ENCODE measurements at places on chromosomes 6 and 20.

DNA sequence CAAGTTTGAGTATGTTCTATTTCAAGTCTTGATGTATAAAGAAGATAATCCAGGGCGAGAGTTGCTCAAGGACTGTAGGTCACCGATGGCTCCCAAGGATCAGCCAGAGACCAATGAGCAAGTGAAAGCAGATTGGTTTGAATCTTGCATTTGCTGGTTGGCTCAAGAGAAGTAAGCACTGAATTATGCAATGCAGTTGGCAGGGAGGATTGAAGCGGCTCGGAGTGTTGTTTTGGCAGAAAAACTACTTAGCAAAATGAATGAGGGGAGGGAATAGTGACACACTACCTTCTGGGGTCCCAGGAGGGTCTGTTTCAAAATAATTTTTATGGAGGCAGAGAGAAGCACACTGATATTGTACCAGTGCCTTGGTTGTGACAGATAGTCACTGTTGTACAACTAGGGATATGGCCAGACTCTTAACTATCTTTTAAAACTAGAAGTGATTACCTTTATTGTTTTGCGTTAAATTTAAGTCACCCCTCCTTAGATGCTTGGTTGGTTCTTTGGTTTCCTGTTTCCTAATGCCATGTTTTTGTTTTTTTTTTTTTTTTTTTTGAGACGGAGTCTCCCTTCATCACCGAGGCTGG, 15.7 kb downstream of the SASH1 start:
- DNase-seq, result no peak

DNA sequence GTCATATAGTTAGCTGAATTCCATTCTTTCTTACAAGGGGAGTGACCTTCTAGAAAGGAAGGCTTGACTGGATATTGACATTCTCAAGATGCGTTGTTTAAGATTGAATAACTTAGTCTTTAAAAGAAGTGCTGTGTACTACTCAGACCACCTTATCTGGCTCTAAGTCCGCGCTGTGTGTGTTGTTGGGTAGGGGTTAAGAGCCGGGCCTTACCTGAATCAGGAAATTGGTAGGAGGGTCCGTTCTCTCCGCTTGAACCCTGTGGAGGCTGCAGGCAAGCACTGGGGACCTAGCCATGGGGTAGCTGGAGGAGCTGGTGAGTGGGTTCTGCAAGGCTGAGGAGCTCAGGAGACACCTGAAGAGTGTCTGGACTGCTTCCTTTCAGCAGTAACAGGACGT, 9.0 kb upstream of the SCML4 start:
- no peak for DNase-seq

GRCh38 chr6:6812427-6812826, 223.9 kb downstream of the LY86 start:
- DNase-seq, result no peak

- DNase-seq, result peak; percentile 74
These were observed 37.1 kb upstream of the NCOA3 start for GRCh38 chr20:47464380-47465101.

DNA sequence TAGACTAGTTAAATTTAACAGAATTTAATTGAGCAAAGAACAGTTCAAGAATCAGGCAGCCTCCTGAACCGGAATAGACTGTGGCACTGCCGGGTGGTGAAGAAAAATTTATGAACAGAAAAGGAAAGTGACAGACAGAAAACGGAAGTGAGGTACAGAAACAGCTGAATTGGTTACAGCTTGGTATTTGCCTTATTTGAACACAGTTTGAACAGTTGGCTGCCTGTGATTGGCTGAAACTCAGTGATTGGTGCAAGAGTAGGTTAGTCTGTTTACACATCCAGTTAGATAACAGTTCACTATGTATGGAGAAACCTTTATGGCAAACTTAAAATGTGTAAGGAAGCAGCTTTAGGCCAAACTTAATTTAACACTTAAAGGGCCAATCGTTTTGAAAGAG, 116.0 kb upstream of the CITED2 start:
- DNase-seq, result no peak

DNA sequence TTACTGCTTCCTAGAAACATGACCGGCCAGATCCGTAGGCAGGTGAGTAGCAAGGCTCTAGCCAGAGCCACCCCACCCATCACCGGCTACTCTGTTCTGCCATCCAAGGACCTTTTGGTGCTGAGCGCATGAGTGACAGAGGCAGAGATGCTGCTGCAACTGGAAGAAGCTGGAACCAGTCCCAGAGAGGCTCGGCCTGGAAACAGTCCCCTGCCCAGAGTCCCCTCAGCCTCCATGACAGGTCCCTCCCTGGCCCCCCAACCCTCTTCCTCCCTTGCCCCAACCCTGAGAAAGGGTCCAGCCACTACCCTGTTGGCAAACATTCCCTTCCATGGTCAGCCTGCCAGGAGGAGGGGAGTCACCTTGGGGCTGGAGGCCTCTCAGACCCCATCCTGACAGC, 31.9 kb downstream of the BPIFB4 start:
- DNase-seq, result no peak

- DNase-seq, result no peak
These were observed 105.9 kb upstream of the PRSS16 start for GRCh38 chr6:27141529-27142015.

- peak; percentile 68 for DNase-seq
These were observed 179.5 kb downstream of the CDH26 start for GRCh38 chr20:60137657-60138245.

- no peak for DNase-seq
These were observed 6.8 kb downstream of the GUCA1A start for GRCh38 chr6:42179945-42180313.

DNA sequence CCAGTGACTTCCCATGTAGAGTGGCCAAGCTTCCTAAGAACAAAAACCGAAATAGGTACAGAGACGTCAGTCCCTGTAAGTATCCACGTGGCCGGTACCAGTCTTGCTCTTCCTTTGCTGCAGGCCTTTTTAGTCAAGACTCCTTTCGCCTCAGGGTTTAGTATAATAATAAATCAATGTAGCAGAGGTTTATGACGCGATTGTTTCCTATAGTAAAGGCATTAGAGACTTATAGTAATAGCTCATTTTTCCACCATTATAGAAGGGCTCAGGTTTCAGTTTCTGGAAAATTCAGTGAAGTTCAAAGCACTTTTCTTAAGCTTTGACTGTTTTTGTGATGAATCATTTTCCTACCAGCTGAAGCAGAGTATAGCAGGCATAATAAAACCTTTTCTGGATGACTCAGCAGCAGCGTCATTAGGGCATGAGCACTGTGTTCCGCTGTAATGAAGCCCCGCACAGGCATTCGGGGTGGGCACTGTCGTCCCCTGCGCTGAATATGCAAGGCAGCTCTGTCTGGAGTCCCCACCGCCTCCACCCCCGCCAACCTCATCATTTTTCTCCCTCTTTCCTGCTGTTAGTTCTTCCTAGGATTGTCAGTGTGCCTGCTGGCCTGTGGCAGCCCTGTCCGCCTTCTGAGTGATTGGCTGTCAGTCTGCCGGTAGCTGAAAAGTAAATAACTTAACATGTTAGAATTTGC, 51.3 kb downstream of the PTPN1 start:
- DNase-seq, result no peak

GRCh38 chr20:58982406-58983114, 1.5 kb downstream of the NELFCD start:
- DNase-seq, result no peak

- no peak for DNase-seq
These were observed 86.8 kb upstream of the CCN6 start for GRCh38 chr6:111967131-111967530.

GRCh38 chr6:39934131-39934757, at the start of gene MOCS1:
Gene MOCS1, minus strand, starts transcription at chr6:39934462. Its CDS starts 45 bp downstream, at chr6:39934417.
- no peak for DNase-seq
